ENCODE measurements at places on chromosomes 7 and 10.

DNA sequence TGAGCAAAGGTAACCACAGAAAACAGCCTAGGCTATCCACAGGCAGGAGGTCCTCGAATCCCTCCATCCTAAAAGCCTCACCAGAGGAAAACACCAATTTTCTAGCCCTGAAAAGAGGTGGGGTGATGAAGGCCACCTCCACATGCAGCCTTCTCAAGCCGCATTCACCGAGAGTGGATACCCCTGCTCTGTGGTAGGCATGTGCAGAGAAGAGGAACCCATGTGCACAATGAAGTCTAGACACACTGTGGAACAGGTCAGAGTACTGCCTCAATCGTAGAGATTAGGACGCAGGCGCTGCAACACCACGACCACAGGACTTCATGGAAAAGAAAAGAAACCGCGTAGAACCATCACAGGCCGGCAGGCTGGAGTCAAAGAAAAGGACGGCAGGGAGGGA is 38.8 kb downstream of the GRB10 start:
- no peak for DNase-seq

DNA sequence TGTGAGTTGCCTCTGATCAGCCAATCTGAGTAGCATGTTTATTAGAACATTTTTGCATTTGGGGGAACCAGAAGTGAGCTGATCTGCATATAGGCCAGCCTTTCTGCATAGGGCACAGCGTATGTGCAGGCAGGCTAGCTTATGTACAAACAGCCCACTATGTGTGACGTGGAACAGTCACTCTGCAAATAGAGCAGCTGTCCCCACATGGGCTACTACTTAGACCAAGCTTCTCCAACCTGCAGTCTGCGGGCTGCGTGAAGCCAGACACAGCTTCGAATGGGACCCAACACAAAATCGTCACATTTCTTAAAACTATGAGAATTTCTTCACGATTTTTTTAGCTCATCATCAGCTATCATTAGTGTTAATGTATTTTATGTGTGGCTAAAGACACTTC is 134.1 kb upstream of the FAM20C start:
- DNase-seq, result no peak

GRCh38 chr7:37592366-37592765 is 91.2 kb upstream of the GPR141 start:
- DNase-seq, result no peak

GRCh38 chr10:126080291-126080825 is 184.0 kb downstream of the FANK1 start:
- DNase-seq, result no peak

- no peak for DNase-seq
Observed at GRCh38 chr7:3075441-3075840, 31.8 kb upstream of the CARD11 start.

- no peak for DNase-seq
Observed at GRCh38 chr10:24622781-24623301, 100.8 kb downstream of the ARHGAP21 start.

DNA sequence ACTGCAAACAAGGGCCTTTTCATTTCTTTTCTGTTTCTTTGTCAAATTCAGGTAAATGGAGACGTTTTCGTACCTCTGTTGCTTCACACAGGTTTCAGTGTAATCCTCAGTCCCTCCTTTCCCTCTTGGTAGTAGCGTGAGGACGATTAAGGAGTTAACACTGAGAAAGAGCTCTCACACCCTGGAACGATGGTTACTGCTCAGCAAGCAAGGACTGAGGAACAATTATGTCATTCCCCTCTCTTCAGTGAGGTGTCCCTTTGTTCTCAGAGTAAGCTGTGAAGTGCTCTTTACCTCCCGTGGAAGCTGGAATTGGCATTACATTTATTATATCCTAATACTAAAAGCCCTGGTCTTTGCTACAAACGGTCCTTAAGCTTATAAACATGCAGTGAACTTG is 95.9 kb downstream of the FANK1 start:
- no peak for DNase-seq

DNA sequence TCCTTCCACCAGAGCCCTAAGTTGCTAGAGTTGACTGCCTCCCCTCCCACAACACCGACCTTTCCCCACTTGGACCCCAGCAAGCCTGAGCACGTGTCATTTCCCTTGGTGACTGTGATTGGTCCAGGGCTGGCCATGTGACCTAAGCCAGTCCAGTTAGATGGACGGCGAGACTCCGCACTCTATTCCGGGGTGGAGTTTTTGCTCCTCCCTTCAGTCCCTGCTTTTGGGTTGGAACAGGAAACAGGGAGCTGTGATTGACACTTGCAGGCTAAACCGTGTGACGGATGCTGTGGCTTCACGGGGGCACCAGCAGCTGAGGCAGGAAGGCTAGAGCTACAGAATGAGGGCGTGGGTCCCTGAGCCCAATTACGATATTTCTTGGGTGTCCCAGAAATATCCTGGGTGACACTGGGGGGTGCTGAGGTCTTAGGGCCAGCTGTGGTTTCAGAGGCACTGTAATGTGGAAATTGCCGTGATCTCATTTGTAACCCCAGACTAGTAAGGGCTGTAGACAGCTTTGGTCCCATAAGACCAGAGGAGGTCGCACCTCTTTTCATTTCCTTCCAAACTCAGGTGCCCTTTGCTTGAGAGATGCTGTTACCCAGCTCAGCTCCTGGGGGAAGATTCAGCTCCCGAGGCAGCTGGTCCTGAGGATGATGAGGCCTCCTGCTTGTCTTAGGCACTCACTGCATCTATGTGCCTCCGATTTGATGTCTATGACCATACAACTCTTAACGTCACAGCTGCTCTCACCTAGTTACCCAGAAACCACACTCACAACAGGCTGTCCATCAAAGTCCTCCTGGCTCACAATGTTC is 102.7 kb upstream of the NPTX2 start:
- no peak for DNase-seq

DNA sequence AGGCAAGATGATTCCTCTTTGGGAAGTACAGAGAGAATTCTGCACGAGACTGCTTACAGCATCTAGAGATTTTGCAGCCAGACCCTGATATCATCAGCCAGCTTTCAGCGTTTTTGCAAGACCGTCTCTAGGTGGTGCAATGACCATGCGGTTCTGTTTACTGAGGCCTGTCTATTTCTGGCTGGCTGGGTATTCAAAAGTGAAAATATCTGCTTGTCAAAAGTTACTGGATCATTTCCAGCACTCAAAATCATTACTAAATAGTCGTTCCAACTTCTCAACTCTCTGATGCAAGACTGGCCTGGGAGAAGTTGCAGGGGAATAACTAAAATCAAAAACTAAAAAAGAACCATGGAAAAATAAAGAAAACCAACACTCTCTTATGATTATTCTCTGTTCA is 240.1 kb downstream of the ELMO1 start:
- peak; percentile 15 for DNase-seq

GRCh38 chr10:30984563-30985328 is 46.9 kb downstream of the ZNF438 start:
- DNase-seq, result no peak

GRCh38 chr10:106571192-106571946 is 593.1 kb downstream of the SORCS1 start:
- no peak for DNase-seq

GRCh38 chr7:4633012-4633411 is 49.1 kb upstream of the FOXK1 start:
- no peak for DNase-seq

GRCh38 chr7:153193144-153193595 is 433.6 kb downstream of the ACTR3B start:
- peak; percentile 5 for DNase-seq

GRCh38 chr10:70578371-70578947 is 24.1 kb downstream of the PRF1 start:
- no peak for DNase-seq

DNA sequence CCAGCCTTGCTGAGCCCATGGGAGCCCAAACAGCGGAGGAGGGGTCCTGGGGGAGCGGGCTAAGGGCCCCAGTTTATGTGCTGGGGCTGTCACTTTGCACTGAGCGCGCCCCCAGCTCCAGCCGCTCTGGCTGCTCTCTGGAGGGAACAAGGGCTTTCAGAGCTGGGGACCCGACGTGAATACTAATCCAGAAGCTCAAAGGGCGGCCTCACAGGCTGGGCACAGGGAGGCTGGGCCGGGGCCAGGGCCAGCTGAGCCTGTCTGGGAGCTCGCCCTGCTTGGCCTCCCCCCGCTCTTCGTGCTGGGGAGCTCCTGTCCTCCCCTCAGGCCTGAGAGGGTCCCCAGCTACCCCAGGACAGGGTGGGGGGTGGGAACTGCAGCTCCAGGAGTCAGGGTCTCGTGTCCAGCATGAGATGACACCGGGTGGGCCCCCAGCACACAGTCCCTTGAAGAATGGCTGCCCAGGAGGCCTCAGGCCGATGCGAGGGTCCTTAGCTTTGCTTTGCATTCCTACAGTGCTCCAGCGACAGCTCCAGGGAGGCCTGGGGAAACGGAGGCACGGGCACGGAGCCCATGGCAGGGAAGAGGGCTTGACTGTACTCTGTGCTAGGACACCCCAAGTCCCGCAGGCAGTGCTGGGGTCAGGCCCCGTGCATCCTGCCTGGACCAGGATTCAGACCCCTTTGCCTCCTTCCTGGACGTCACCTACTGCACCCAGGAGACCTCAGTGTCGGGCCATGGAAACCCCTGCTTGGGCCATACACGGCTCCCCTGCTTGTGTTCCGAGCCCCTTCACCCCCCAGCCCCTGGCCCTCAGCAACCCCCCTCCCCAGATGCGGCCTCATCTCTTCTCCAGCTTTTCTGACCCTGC is 5.8 kb upstream of the AMZ1 start:
- no peak for DNase-seq

GRCh38 chr7:28409716-28410627 is 2.3 kb upstream of the CREB5 start:
- DNase-seq, result no peak

DNA sequence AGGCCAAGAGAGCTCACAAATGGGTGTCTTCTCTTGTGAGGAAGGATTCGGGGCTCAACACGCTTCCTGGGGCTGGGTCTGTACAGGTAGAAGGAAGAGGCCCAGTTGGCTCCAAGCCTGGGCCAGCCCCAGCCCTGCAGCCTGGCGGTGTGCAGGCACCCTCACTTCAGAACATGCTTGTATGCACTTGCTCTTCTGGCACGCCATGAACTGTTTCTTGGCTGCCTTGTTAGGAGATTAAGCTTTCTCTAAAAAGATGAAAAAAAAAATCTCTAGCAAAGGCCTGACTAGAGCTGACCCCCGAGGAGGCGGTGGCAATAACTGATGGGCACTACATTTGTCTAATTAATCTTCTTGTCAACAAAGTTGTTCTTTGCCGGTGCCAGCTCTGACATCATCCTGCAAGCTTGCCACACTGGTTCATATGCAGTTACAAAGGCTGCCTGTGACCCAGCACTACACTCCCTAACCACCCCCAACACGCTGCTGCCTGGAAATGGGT is 94.7 kb downstream of the WDR11 start:
- no peak for DNase-seq

DNA sequence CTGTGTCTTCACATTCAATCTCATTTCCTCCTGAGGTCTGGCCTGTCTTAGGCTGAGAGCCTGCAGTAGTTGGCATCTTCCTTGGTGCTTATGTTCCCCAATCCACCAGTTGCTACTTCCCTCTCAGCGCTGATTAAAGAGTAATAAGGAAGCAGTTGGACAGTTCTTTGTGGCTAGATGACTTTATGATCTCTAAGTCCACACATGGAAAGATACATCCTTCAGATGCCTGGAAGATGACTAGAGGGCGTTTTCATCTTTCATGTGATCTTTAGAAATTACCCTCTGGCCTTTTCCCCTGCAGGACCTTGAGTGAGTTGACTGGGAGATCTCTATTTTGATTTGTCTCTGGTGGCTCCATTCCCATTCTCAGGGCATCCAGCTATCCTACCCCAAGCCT is 204.5 kb downstream of the GRM3 start:
- no peak for DNase-seq

- no peak for DNase-seq
Observed at GRCh38 chr7:51080622-51081269, 235.9 kb downstream of the COBL start.

GRCh38 chr10:103491729-103492364 is 1.7 kb upstream of the NEURL1 start:
- DNase-seq, result no peak

GRCh38 chr10:103849880-103850571 is 5.3 kb downstream of the SH3PXD2A start:
- no peak for DNase-seq

GRCh38 chr7:32244806-32245345 is 174.7 kb upstream of the PDE1C start:
- DNase-seq, result no peak

DNA sequence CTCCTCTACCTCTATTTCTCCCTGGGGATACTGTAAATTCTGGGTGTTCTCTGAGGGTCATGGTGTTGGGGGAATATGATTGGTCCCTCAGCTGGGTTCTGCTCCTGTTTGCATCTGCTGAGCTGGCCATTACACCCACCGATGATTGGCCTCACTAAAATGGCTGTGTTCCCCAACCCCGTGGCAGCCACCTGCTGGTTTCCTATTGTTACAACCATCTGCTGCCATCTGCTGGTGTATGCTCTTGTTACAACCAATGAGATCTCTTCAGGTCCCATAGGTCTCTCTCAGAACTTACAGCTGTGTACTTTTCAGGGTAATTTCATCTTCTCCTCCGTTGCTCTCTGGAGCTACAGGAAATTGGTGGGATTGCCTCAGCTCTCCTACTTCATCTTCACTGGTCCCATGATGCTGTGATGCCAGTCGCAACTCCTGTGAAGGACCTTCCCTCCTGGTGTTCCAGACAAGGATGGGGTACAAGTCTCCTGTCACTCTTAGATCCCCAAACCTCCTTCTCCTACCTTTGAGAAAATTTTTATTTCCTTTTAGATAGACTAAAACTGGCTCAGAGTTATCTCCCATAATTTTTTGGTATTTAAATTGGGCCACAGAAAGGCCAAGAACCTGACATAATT is 303.5 kb upstream of the SMIM30 start:
- peak; percentile 36 for DNase-seq
